ENCODE measurements at places on chromosomes 1 and 21. TPM values are rescaled to one million over a fixed set of nuclear protein-coding genes. Genes with fewer than 3 reads are reported as not detected.
A peak's percentile ranks its signal among the peaks of the same experiment; 100 is the strongest.

GRCh38 chr1:182118851-182119250 is 57.3 kb upstream of the ZNF648 start:
- no peak for DNase-seq

DNA sequence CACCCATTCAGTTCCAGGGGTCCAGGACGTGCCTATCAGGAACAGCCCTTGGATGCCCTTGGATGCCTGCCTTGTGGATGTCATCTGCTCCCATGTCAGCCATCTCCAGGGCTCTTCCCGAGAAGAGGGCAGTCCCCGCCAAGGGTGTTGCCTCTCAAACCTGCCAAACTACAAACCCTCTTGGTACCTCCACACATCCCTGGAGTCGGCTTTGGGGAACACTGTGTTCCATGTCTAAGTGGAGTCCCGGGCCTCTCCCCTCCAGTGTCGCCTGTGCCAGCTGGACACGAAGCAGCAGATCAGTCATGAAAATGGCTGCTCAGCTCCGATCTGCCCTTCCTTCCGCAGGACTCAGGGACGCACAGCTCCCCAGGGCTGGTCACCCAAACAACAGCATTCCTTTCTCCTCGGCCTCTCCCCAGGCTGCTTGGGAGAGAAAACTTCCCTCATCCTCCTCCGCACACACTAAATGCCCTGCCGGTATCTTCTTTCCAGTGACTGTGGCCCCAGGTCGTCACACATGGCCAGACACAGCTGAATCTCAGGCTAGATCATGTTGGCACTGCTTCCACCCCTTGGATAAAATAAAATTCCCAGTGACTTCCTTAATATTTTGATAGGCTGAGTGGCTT is 53.4 kb downstream of the GALNT2 start:
- no peak for DNase-seq

DNA sequence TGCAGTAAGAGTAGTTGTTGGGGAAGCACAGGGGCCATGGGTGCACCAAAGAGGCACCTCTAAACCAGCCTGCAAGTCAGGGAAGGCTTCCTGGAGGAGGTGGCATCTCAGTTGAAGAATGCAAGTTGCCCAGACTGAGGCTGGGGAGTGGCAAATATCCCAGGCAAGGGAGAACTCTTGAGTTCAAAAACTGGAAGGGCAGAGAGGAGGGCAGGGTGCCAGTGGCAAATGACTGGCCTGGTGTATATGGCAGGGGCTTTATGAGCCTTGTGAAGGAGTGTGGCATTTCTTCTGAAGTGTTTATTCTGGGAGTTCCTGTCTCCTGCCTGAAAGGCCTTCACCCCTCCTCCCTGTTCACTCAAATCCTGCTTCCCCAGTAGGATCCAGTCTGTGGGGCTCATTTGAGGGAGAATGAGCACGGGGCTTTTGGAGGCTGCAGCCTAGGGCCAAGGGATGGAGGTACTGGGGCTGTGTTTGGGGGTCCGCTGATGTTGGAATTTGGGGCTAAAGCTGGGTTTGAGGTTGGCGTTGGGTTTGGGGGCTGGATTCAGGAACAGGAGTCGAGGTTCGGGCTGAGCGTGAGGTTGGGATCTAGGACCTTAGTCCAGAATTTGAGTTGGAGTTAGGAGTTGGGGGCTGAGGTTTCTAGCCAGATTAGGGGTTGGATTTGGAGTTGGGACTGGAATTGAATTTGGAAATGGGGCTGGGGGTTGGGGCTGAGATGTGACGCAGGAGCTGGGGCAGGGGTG is at the start of gene TMEM125:
TMEM125 (plus strand) TSS at position 357 of the 749 bp plus-strand sequence. CDS start 2,740 bp downstream, outside the sequence.
- no peak for DNase-seq

GRCh38 chr1:203152158-203153034 is 23.2 kb downstream of the MYBPH start:
- DNase-seq = peak; percentile 72

DNA sequence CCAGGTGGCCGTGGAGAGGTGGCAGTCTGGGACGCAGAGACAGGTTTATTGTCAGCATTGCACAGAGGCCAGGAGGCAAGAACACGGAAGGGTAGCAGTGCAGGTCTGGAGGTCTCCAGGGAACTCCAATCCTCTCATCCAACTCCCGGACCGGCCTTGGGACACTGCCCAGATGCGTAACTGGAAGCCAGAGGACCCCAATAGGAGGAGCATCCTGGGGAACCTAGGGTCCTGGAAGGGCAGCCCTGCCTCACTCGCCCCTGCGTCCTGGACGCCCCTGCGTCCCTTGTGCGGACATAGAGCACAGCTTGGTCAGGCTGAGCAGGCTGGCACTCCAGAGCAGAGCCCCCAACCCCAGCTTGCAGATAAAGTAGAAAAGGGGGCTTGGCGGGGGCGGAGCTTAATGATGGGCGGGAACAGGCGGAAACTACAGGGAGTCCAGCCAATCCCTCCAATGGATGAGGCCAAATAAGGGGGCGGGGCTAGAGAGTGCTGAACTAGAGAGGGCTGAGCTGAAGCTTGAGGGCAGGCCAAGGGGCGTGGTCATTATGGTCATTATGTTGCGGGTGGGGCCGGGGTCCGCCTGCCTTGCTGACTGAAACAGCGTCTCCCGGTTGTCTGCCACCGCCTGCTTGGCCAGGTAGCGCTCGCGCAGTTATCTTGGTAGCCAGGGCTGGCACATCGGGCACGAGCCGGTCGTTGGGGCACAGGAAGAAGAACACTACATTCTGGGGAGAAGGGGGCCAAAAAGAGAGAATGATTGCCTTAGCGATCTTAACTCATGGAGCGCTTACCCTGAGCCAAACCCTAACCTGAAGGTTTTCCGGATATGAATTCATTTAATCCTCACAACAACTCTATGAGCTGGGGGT is 3.7 kb upstream of the ARHGEF19 start:
- DNase-seq = peak; percentile 62

- DNase-seq = no peak
Measured at GRCh38 chr1:14745001-14745720, 146.7 kb downstream of the KAZN start.

DNA sequence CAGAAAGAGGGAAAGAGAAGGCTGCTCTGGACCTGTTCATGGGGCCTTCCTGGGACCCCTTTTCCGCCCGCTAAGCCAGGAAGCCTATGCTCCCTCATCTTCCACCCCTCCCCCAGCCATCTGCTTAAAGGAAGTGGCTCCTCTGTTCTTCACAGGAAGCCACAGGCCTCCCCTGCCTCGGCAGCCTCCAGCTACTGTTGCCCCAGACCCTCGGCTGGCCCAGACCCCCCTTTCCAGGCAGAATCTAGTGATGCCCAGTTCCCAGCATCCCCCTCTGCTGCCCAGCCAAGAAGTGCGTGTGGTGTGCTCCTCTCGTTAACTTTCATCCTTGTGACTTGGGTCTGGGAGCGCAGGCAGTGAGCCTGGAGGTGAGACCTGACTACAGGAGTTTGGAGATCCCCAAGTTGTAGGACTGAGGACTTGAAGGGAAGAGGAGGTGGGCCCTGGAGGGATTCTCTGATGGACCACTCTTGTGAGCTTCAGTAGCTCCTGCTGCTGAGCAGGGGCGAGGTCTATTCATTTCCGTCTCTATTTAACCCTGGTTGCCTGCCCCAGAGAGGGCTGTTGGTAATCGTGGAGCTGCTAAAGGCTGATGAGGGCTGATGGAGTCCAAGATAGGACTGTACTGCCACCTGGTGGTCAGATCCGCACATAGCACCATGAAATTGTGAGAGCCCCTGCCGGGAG is 9.1 kb downstream of the IFI6 start:
- peak; percentile 78 for DNase-seq

GRCh38 chr1:247740721-247741120 is 2.3 kb downstream of the OR14K1 start:
- DNase-seq = no peak

GRCh38 chr1:31715873-31716220 is 12.0 kb upstream of the COL16A1 start:
- no peak for DNase-seq

- DNase-seq = no peak
Measured at GRCh38 chr1:199040076-199040905, 401.5 kb downstream of the PTPRC start.

- DNase-seq = no peak
Measured at GRCh38 chr1:244862354-244862698, 2.0 kb downstream of the HNRNPU start.

DNA sequence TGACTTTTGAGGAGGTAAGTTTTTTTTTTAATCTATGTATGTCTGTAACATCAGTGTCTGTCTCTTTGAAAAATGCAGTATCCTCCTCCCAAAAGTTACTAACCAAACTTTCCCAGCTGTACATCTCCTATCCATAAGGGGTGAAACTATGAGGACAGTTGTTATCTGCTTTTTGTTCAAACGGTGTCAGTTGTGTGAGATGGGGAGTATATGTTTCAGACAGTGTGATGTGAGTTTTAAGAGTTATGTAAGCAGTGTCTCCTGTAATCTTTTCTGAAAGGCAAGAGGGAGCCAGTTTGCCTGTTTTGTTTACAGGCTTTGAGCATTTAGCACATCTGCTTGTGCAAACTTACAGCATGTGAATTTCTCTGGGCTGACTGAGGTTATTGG is 34.8 kb upstream of the CACYBP start:
- no peak for DNase-seq

- no peak for DNase-seq
Measured at GRCh38 chr1:40712997-40713396, 21.5 kb downstream of the NFYC start.

DNA sequence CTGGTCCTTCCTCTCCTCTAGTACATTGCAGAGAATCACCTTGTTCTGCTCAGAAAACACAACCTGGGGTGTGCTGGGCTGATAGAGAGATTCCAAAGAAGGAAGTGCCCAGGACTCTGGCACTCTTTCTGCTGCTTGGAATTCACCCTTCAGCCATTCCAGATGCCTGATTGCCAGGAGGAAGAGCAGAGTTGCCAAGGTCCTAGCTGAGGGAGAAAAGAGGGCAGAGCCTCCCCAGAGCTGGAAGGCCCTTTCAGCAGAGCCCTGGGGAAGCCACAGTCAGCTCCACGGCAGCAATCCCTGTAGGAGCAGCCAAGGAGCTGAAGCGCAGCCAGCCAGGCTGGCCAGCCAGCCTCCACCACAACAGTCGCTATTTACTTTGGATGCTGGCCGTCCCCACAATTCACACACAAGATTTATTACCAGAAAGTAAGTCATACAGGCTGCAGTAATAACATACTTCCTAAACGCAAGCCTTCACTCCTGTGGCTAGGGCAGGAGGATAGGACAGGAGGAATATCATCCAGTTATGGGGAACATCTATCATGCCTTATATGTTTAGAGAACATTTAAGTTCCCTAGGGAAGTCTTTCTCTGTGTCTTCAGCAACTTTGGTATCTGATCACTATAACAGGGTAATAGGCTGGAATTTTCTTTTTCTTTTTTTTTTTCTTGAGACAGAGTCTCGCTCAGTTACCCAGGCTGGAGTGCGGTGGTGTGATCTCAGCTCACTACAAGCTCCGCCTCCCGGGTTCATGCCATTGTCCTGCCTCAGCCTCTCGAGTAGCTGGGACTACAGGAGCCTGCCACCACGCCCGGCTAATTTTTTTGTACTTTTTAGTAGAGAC is 36.6 kb upstream of the SLC44A3 start:
- DNase-seq = peak; percentile 84

- DNase-seq = peak; percentile 10
Measured at GRCh38 chr1:94094469-94095111, 26.4 kb downstream of the ABCA4 start.

- peak; percentile 74 for DNase-seq
Measured at GRCh38 chr1:71561729-71562128, 480.9 kb upstream of the ZRANB2 start.

URB1 gene
- 19.9 TPM for total RNA-seq

SH3BGR gene
- 2.1 TPM for total RNA-seq

SMCP gene
- total RNA-seq = not detected

GJA9 gene
- not detected for total RNA-seq

ETV3L gene
- not detected for total RNA-seq

KIFAP3 gene
- 19.6 TPM for total RNA-seq

HJV gene
- total RNA-seq = 1.2 TPM

OR10T2 gene
- not detected for total RNA-seq

BMP8B gene
- 0.58 TPM for total RNA-seq

GJB5 gene
- not detected for total RNA-seq

TMEM269 gene
- not detected for total RNA-seq

SPRR5 gene
- total RNA-seq = not detected

S100A6 gene
- total RNA-seq = 1,031 TPM

Measured in LHCN-M2 (cell line).